ENCODE measurements at places on chromosomes 5 and 9.

DNA sequence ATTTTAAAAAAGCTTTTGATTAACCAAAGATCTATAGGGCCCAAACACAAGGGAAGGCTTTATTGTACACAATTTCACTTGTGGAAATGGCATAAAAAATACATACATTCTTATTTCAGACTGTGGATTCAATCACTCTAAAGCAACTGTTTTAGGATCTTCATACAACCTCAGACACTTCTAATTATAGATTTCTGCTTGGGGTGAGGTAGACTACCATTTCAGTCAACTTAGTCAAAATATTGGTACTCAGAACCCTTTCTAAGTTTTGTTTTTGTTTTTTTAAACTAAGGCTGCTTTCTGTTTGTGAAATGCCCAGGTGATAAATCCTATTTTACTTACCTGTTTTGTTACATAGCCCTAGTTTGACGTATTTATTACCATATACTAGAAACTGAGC, 284.5 kb upstream of the RASA1 start:
- no peak for DNase-seq

DNA sequence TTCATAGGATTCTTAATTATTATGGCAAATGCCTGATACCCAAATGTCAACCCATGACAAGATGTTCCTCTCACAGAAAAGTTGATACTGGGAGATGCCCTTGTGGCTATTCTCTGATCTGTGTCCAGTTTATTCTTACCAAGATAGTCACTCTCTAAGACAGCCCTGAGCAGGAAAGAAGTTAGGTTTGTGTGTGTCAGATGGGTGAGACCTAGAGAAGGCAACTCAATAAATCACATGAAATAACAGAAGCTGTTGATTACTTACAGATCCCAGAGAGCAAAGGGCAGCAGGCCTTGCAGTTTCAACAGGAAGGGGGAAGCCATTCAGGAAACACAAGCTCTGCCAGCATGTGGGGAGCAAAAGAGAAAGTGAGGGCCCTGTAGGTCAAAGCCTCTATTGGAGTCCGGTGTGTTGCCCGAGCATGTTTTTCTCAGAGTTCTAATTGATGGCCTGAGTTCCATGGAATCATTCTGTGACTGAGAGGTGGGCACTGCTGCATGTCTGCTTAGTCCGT, 1193.7 kb upstream of the CDH18 start:
- no peak for DNase-seq

GRCh38 chr9:70962761-70963440, 158.5 kb downstream of the TRPM3 start:
- peak; percentile 9 for DNase-seq

DNA sequence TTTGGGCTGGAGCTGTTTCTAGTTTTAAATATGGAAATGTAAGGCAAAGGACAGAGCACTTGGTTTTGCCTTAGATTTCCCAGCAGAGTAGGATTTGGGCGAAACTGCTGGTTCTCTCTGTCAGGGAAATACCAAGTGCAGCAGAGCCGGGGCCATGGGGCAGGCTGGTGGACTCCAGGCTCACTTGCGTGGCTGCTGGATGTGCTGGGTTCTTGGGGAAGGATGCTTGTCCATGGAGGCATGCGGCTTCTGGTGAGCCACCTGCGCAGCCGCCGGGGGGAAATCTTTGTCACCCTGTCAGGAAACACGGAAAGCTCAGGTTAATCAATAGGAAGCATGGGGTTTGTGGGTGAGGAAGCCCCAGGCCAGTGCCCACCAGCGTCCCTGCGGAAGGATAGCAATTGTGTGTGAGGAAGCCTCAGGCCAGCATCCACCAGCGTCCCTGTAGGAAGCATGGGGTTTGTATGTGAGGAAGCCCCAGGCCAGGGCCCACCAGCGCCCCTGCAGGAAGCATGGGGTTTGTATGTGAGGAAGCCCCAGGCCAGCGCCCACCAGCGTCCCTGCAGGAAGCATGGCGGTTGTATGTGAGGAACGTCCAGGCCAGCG, 80.1 kb downstream of the DAP start:
- DNase-seq, result no peak

- DNase-seq, result no peak
Observed at GRCh38 chr5:67294266-67294938, 97.8 kb upstream of the CD180 start.

DNA sequence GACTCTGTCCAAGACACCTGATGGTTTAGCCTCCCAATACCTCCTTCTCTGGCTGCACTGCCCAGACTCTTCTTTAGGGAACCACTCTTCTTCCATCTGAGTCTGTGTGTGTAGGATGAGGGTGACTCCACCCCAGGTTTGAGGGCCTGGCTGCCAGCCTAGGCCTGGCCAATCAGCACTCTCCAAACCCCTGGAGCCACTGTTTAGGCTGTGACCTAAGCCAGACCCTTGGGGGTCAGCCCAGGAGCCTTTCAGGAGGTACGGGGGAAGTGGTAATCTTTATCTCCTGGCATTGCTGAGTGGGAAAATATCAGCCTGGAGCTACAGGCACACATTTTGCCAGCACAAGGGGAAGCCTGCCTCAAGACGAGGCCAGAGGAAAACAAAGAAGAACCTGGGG, 6.2 kb upstream of the ERGIC1 start:
- no peak for DNase-seq

DNA sequence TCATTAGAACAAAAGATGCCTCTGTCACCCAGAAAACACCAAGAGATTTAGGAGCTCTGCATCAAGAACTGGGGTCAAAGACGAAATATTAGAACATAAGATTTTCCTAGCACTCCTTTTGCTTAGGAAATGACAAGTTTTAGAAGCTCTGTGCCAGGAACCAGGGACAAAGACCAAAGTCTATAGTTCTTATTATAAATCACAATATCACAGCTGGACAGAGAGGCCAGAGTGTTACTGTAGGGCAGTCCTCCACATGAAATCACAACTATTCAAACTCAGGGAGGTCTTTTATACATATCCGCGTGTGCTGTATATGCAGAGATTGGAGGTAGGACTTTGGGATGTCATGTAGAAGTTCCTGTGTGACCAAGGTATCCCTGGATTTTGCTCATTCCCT, 116.7 kb upstream of the SAP30L start:
- no peak for DNase-seq

DNA sequence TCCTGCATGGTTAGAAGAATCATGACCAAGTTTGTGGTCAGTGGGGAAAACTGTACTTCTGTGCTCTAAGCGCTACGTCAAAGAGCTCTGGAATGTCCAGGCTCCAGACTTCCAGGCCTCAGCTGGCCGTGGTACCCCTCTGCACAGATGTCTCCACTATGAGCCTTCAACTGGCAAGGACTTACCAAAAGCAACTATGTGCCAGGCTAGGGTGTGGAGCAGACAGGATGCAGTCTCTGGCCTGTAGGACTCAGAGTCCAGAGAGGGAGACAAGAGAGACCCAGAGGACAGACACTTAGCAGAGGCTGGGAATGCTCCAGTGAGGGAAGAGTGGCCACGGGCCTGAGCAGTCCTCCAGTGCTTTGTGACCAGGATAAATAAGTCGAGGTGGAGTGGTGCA, 31.0 kb upstream of the TCF7 start:
- DNase-seq, result no peak

DNA sequence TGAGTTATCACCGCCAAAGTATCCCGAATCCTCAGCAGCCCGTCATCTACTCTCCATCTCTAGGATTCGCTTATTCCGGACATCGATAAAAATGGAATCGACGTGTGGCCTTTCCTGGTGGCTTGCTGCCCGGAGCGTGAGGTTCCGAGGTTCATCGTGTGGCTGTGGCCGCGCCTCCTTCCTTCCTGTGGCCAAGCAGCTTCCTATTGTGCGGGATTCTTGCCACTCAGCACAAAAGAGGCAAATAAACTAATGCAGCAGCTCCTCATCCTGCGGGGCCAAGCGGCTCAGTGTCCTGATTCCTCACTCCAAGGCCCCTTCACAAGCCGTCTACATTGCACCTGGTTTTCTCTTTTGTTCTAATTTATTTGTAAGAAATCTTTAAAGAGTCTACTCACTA, 800.9 kb downstream of the CDH9 start:
- no peak for DNase-seq

DNA sequence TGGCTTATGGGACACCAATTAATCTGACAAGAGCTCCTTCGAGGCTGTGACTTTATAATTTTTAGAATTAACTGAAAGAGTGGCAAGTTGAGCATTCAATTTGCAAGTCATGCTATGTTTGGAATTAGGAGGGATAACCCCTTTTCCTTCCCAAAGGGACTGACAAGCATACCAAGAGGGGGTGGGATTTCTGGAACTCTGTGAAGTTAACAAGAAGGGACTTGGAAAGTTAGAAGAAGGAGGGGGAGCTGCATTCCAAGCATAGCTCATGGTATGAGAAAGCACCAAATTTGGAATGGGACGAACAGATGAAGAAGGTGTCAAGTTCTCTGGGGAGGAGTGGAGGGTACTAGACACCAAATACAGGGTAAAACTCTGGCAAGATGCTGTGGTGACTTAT, 8.9 kb upstream of the PALM2AKAP2 start:
- DNase-seq, result no peak

DNA sequence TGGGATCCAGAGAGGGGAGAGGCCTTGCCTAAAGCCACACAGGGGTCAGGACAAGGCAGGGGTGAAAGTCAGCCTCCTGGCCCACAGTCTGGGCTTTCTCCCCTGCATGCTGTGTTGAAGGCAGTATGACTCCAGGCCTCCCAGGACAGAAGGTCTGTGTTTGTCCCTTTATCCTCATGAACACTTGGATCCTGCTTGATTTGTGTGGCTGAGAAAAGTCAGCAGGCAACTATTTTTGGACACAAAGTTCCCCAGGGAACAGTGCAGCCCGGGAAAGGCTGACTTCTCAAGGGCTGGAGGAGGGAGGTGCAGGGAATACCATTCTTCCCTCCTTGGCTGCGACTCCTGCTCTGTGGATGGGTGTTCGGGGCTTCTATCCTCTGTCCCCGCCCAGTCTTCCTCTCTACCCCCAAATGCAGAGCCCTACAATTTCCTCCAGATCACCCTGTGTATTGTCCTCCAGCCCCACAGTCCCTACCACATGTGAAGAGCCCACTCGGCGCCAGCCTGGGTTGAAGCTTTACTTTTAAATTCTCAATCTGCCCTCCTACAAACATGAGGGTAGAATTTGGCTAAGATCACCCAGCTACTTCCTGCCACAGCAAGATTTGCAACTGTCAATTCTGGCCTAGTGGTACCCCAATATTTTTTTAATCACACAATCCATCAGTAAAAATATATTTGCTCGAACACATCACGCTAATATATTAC, 4.1 kb downstream of the AKNA start:
- no peak for DNase-seq

- no peak for DNase-seq
Observed at GRCh38 chr5:124910354-124911016, 164.0 kb upstream of the ZNF608 start.

DNA sequence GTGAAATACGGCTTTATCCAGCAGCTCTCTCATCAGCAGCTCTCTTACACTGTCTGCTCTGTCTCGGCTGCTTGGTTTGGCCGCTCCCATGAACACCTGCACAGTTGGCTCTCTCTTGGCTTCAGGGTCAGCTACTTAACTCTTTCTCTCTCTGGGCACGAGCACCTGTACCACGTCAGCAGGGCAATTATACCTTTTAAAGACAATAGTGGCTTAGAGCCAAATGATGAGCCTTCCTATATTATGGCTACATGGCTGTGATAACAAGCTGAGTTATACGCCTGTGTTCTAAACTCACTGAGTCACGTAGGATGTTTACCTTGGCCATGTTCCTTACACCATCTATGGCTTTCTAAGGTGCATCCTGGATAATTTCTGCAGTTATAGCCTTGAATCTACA, 69.2 kb upstream of the CTNND2 start:
- DNase-seq, result no peak

DNA sequence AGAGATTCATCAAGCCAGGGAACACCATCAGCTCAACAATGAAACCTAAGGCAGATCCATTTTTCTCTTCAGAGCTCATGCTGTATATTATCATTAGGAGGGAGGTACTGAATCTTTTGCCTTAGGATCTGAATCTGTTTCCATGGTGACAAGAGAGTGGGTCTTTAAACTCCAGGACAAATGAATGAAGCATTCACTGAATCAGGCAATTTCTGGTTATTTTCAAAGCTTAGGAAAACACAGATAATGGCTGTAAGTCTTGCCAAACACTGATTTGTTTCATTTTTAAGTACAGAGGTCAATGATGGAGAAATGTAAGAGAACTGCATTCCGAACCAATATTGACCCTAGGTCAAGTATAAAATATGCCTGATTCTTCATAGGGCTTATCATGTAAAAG, 84.9 kb downstream of the GNA14 start:
- no peak for DNase-seq

- DNase-seq, result no peak
Observed at GRCh38 chr9:114538241-114538640, 33.0 kb upstream of the WHRN start.

- DNase-seq, result no peak
Observed at GRCh38 chr5:109880907-109881685, 191.4 kb downstream of the MAN2A1 start.

- no peak for DNase-seq
Observed at GRCh38 chr9:130987738-130988399, 21.1 kb upstream of the LAMC3 start.

- DNase-seq, result peak; percentile 25
Observed at GRCh38 chr9:123268199-123268464, 254 bp downstream of the STRBP start.

DNA sequence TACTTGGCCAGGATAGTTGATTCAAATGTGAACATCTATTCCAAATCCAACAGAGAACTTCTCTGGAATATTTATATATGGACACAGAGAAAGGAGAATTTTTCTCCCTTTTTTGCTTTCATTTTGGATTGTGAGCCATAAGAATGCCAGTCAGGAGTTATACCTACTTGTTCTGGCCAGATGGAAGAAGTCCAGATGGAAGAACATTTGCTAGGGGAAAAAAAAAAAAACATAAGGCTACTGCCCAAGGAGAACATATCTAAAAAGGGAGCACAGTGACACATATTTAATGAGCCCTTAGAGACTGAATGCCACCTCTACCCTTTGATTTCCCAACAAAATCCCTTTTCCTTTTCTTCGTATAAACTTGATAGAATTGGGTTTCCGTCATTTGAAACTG, 61.7 kb upstream of the PPP2R2B start:
- no peak for DNase-seq

DNA sequence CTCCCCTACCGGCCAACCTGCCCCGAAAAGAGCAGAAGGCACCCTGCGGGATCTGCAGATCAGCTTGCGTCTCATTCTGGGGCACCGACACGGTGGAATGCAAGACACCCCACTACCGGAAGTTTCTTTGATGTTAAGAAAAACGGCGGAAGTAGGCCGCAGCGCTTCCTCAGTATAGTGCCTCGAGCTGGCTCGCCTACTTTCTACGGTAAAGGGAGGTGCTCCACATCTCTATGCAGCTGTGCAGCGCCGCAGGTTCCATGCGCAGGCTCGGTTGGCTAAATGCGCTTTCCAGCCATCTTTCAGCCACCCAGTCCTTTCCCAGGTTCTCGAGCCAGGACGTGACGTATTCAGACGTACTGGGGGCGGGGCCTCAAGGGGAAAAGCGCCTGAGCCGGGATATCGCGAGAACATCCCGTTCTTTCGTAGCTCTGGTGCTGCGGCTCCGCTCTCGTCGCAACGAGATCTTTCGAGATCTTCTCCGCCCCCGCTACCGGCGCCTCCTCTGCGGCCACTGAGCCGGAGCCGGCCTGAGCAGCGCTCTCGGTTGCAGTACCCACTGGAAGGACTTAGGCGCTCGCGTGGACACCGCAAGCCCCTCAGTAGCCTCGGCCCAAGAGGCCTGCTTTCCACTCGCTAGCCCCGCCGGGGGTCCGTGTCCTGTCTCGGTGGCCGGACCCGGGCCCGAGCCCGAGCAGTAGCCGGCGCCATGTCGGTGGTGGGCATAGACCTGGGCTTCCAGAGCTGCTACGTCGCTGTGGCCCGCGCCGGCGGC, at the start of gene HSPA4:
Gene HSPA4 (plus strand): TSS at position 472 of the 775 bp plus-strand sequence. CDS start 238 bp downstream, at position 710.
- DNase-seq, result peak; percentile 90

Data from NCI-H1105 (cell line).